ENCODE measurements at places on chromosomes 2 and 18.

GRCh38 chr2:83826577-83826976 is 632.5 kb downstream of the SUCLG1 start:
- no peak for DNase-seq

- no peak for DNase-seq
These were observed 298.4 kb upstream of the ZNF521 start for GRCh38 chr18:25650201-25650941.

- DNase-seq: no peak
These were observed 17.2 kb downstream of the SPEG start for GRCh38 chr2:219451661-219452360.

GRCh38 chr18:577643-578375 is 2.4 kb upstream of the CETN1 start:
- no peak for DNase-seq

DNA sequence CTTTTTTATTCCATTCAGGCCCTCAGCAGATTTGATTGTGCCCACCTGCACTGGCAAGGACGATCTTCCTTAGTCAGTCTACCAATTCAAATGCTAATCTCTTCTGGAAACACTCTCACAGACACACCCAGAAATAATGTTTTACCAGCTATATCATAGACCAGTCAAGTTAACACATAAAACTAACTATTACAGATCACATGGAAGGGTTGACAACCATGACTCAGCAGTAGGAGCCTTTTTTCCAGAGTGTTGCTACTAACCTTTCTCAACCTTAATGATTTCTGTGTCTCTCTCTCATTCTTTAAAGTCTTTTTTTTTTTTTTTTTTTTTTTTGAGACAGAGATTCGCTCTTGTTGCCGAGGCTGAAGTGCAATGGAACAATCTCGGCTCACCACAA is 143.5 kb upstream of the MSH6 start:
- no peak for DNase-seq

DNA sequence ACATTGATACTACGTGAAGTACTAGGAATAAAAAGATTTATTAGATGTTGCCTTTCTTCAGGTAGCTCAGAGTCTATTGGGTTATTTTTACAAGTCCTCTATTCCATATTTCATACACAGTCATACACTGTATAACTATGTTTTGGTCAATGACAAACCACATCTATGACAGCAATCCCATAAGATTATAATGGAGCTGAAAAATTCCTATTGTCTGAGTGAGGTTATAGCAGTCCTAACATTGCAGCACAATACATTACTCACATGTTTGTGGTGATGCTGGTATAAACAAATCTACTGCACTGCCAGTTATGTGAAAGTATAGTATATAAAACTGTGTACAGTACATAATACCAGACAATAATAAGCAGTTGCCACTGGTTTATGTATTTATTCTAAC is 595.1 kb downstream of the MBD2 start:
- DNase-seq: no peak

DNA sequence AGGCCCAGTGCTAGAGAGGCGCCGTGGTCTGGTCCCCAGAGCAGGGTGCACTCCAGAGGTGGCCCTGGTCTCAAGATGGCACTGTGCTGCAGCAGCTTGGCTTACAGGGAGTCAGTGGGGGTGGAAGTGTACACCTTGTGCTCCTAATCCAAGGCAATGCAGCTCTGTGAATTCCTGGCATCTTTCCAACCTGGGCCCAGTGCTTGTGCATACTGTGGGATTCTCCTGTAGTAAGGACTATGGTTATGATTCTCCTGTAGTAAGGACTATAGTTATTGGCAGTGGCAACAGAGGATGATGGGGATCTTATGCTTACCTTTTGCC is 616.7 kb upstream of the REG3G start:
- no peak for DNase-seq

- DNase-seq: no peak
These were observed 773 bp downstream of the MBP start for GRCh38 chr18:77131652-77132368.

DNA sequence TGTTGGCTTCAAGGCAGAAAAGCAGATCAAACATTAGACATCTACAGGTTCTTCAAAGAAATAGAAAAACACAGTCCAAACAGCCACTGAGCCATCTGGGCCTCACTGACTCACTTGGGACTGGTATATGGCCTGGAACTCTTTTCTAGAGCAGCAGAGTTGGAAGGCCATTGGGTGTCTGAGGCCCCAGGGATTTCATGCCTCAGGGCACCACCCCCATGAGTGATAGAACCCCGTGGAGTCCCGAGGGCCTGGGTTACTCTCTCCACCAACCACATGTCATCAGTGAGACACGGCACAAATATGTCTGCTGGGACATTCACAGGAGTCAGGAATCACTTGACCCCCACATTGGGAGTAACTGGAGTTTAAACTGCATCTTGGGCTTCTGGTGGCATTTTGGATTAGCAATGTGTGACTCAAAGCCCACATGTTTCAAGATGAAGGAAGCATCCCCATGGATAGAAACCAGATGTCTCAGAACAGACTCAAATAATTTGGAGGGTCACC is 44.0 kb downstream of the CAPN13 start:
- no peak for DNase-seq

DNA sequence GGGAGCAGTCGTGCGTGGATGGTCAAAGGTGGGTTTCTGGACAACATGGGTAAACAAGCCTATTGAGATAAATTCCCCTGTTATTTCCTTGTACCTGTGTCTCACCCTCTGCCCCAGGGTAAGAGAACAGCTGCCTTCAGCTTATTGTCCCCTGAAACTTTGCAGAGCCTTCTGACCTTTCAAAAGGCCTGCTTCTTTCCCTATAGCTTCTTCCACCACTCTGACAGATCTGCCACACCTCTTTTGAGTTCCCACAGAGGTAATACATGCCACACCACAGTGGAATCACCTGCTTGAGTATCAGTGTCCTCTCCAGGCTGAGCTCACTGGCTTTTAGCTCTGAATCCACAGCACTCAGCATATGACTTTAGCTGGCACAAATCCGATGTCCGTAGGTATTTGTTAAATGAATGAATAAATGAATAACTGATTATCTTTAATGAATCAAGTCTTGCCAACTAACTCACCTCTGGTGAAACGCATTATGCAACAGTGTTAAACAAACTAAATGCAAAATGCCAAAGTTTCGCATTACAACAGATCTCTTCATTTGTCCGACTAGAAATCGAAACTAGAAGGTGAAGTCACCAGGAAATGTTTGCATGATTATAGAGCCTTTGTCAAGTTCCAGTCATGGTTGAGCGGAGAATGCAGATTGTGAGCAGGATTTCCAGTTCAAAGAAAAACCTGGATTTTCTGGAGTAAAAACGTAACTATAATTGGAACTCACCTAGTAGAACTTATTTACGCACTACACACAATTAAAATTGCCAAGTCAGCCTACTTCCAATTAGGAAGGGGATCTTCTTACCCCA is 16.4 kb downstream of the DYNAP start:
- DNase-seq: no peak

DNA sequence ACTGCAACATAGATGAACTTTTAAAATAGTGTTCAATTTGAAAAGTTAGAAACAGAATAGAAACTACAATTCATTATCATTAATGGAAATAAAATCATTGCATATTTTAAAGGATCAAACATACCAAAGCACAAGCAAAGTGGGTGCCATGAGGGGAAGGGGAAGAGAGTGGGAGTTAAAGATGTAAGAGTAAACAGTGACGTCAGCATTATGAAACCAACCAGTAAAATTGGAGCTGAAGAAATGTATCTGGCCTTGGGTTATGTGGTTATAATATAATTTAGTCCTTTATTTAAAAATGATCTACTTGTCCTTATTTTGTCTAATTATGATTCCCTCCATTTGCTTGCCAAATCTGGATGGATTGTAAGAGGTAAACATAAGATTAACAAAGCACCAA is 6.0 kb downstream of the LINC00305 start:
- DNase-seq: no peak

DNA sequence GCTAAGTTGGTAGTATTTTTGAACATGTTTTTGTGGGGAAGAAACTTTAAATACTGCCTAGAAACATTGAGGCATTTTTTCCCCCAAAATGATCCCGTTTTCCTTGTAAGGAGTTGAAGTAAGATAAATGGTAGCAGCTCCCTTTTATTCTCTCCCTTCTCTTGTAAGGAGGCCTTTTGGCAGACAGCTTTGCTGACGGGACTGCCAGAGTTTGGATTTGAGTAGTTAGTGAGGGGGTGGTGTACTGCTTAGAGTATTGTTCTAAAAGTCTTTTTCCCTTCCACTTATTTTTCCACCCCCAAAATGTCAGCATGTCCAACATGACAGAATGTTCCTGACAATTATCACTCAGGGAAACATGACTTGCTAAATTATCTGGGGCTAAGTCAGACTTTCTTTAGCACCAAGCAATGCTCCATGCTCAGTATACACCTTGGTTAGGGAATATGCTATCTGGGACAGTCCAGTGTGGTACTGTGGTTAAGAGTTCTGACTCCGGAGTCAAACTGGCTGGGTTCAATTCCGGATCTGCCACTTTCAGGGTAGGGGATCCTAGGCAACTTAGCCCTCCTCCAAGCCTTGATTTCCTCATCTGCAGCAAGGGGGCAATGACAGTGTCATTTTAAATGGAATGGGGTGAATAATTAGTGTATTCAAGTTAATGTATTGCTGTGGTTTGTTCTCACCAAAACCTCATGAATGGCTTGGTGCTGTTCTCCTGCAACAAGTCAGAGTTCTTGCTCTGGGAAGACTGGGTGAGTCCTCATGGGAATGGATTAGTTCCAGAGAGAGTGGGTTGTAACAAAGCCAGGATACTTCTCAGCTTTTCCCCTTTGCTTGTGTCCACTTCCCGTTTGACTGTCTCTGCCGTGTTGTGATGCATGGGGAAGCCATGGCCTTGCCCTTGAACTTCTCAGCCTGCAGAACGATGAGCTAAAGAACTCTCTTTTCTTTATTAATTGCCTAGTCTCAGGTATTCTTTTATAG is 116.2 kb downstream of the TANC1 start:
- DNase-seq: no peak

GRCh38 chr2:233470839-233471238 is 95.7 kb downstream of the USP40 start:
- no peak for DNase-seq

- DNase-seq: no peak
These were observed 18.7 kb upstream of the MAP4K3 start for GRCh38 chr2:39455826-39456225.

- DNase-seq: no peak
These were observed 58.2 kb downstream of the ACKR3 start for GRCh38 chr2:236627841-236628240.

DNA sequence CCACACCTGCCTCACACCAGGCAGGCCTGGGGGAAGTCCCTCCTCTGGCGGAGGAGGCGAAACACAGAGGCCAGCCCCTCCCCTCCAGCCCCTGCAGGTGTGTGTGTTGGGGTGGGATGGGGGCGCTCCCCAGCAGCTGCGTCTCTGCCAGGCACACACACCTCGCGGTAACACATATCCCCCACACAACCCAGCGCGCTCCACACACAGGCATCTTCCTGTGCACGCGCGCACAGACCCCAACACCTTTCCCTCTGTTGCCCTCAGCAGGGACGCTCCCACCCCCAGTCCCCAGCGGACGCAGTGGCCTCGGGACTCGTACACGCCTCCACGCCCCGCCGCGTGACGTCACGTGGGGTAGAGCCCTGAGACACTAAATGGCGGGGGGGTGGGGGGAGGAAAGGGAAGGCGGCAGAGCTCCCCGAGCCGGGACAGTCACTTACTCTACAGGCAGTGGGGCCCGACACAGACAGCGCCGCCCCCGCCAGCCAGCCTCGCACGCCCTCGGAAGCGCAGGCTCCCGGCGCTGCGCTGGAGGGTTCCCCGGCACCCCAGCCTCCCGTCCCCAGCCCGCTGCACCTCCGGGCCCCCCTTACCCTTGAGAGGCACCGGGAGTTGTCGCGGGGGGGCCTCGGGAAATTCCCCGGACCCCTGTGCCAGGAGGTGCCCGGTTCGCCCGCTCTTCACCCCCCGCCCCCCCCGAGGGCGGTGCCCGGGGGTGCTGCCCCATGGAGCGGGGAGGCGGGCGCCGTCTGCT is at the start of gene WNT10A:
WNT10A (plus strand) TSS at position 751 of the 757 bp plus-strand sequence. CDS start 144 bp downstream, outside the sequence.
- DNase-seq: no peak

DNA sequence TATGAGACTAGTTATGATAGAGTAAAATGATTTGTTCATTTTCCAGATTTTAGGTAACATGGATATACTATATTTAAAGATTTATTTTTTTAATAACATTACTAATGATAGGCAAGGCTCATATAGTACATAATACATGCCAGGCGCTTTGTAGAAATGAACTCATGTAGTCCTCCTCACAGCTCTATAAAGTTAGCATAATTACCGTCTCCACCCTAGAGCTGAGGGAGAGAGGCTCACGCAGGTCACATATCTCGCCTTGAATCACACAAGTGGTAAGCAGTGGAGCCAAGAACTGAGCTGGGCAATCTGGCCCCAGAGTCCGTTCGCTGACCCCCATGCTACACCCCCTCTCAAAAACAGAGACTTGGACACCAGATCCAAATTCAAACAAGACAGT is 222.5 kb downstream of the FAM210A start:
- DNase-seq: no peak

- no peak for DNase-seq
These were observed 134.5 kb downstream of the NAPG start for GRCh38 chr18:10660179-10660884.

GRCh38 chr2:217327953-217328621 is 468.2 kb upstream of the TNP1 start:
- DNase-seq: no peak

GRCh38 chr2:217899231-217900009 is 103.4 kb downstream of the TNS1 start:
- DNase-seq: no peak

GRCh38 chr18:60040971-60041370 is 141.2 kb downstream of the PMAIP1 start:
- no peak for DNase-seq

DNA sequence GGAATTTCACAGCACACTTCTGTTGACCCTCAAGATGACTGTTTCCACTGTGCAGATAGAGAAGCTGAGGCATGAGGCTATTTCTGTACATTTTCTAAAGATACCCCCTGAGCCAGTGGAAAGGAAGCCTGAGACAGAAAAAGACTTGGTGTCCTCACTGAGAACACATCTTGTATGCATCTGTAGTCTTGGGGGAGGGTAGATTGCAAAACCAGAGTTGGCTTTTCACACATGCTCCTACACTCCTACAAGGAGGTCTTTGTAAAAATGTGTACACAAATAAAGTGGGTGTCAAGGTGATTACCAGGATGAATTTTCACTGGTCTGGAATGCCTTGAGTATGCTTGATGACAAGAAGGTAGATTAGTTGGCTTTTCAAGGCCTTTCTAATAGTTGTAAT is 98.0 kb downstream of the KCTD18 start:
- no peak for DNase-seq

GRCh38 chr2:20291846-20292408 is 58.7 kb downstream of the PUM2 start:
- DNase-seq: no peak

Data from hippocampal formation (tissue), 2 donors.